ENCODE measurements at places on chromosomes 7 and 10.

- DNase-seq = no peak
Observed at GRCh38 chr7:66258409-66258808, 53.3 kb downstream of the TPST1 start.

GRCh38 chr10:70323697-70324338, 40.0 kb upstream of the NPFFR1 start:
- no peak for DNase-seq

GRCh38 chr10:7551950-7552716, 114.6 kb downstream of the ITIH5 start:
- no peak for DNase-seq

DNA sequence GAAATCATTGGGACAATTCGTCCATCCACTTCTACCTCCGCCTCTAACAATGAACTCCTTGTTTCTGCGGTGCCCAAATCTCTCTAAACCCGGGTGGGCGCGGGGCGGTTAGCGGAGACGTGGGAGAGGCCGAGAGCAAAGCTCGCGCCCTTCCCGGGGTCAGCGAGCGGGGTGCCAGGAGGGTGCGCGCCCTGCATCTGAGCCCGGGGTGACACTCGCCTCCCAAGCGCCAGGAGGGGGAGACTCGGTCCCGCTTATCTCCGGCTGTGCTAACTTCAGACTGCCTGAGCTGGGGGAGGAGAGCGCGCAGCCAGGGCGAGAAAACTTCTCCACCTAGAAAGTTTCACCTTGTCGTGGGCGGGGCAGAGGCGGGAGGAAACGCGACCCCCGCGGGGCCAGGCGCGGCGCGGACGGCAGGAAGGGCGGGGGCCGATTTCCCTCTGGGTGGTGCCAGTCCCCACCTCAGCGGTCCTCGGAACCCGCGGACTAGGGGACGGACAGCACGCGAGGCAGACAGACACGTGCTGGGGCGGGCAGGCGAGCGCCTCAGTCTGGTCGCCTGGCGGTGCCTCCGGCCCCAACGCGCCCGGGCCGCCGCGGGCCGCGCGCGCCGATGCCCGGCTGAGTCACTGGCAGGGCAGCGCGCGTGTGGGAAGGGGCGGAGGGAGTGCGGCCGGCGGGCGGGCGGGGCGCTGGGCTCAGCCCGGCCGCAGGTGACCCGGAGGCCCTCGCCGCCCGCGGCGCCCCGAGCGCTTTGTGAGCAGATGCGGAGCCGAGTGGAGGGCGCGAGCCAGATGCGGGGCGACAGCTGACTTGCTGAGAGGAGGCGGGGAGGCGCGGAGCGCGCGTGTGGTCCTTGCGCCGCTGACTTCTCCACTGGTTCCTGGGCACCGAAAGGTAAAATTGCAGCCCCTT, at the start of gene MET:
TSS of gene MET (plus strand) at position 516 of the 915 bp plus-strand sequence. CDS start 26,889 bp downstream, outside the sequence.
- no peak for DNase-seq

GRCh38 chr10:129955601-129956285, 8.3 kb downstream of the EBF3 start:
- DNase-seq = no peak

DNA sequence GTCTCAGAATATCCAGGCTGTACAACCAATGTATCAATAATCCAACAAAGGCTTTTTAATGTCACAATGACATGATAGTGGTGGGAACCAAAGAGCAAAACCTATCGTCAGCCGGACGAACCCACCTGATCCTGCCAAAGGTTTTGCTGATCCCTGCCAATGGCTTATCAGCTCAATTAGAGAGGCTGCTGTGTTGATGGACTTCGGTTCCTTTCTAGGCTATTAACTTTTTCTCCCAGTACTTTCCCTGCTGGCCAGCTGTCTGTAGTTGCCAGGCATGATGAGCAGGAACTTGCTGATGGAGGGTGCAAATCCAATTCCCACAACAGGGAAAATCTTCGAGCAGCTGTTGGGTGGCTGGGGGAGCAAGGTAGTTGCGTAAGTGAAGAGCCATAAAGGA, 2.4 kb downstream of the LMOD2 start:
- DNase-seq = no peak

GRCh38 chr7:45138433-45139267, 18.9 kb upstream of the RAMP3 start:
- no peak for DNase-seq

DNA sequence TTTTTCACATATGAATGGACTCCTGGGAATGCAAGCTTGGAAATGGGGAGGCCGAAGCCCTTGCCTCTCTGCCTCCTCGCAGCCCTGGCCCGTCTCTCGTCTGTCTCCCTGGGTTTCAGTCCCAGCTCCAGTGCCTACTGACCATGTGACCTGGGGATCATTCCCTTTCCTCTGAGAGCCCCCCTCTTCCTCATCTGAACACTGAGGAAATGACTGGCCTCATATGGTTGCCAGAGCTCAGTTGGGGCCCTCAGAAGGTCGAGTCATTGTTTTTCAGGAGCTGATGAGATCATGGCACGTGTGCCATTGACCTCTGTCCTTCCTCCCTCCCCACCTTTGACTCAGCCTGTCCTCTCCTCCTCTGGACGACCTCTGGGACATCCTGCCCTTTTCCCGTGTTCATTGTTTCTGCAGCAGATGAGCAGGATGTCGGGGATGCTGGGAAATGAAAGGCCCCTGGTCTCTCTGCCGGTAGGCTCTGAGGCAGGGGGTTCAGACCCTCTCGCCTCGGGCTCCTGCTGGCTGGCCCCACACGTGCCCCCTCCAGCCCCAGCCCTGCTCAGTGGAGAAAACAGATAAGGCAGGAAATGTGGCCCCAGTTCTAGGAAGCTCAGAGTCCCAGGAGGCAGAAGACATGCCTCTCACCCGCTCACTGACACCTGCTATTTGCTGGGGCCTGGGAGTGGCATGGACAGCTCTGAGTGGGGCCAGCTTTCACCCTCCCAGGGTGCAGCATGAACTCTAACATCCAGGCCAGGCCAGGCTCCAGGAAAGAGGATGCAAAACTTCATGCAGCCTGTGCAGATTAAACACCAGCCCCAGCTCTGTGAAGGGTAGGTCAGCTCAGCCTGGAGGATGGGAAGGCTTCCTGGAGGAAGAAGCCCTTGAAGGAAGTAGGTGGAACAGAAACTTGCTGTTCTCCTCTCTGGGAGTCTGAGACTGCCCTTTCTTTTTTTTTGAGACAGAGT, 8.3 kb upstream of the PPP1R35 start:
- DNase-seq = no peak

DNA sequence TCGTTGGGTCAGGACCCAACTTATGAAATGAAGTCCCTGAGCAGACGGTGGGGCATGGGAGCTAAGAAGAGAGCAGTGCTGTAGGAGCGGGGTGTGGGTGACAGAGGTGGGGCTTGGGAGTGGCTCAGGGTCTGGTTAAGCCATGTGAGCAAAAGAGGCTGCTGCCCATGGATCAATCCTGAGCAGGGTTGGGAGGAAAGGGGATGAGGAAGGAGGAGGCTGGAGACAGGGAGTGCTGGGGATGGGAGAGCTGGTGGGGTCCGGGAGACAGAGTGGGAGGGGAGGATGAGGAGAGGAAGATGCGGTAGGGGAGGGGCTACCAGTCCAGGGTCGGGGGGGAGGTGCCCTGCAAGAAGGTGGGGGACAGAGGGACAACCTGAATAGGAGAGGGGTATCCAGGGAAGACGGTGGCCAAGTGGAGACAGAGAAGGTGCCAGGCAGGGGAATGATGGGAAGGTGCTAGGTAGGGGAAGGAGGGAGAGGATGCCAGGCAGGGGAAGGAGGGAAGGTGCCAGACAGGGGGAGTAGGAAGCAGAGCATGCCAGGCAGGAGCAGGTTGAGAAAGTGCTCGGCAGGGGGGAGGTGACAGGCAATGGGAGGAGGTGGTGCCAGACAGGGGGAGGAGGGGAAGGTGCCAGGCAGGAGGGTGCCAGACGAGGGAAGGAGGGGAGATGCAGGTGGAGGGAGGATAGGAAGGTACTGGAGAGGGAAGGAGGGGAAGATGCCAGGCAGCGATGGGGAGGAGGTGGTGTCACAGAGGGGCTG, 27.5 kb upstream of the SMARCD3 start:
- no peak for DNase-seq

DNA sequence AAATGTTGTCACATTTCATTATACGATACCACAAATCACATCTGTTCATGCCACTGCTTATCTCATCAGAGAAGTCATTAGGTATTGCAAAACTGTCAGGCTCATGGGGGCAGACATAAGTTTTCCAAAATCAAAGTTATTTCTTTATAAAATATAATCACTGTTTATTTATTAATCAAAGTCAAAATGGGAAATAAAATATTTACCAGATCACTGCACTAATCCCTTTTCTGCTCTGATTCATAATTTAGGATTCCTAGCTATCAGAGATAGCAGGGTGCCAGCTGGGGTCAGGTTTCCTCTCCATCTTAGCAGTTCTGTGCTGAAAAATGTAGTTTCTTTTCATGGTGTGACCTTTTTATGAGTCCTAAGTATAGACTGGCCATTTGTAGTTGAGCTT, 117.7 kb upstream of the LANCL2 start:
- no peak for DNase-seq

DNA sequence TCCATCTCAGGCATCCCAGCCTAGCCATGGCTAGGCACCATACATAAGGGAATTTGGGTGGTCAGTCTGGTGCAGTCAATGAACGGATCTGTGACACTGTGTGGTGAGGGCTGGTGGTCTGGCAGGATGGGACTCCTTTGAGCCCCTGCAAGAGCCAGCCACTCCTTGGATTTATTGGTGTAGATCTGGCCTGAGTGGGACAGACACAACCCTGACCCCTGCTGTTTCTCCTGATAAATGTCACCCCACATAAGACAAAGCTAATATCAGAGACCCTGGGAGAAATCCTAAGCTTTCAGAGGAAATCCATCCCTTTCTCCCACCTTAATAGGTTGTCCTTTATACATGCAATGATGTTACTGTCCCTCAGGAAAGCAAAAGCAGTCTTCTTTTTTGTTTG, 2.3 kb downstream of the FBXO24 start:
- DNase-seq = no peak

- no peak for DNase-seq
Observed at GRCh38 chr10:117936566-117936965, 110.2 kb downstream of the RAB11FIP2 start.

DNA sequence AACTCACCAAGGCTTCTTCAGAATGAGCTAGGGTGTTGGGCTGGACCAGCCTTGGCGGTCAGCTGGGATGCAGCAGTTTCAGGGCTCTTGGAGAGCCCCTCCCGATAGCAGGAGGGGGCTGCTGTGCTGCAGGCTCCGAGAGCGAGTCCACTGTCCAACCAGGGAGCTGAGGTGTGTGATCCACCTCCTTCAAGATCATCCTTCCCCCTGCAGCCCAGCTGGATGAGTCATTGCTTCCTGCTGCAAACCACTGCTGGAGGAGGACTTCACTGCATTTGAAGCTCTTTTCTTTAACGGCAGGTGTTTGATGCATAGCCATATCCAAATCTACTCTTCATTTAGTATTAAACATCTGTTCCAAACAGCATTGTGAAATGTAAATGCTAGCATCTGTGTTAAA, 54.2 kb upstream of the EBF3 start:
- DNase-seq = no peak

- DNase-seq = no peak
Observed at GRCh38 chr10:44689368-44689767, 221.8 kb upstream of the TMEM72 start.

- no peak for DNase-seq
Observed at GRCh38 chr10:1475098-1475591, 262.2 kb downstream of the ADARB2 start.

DNA sequence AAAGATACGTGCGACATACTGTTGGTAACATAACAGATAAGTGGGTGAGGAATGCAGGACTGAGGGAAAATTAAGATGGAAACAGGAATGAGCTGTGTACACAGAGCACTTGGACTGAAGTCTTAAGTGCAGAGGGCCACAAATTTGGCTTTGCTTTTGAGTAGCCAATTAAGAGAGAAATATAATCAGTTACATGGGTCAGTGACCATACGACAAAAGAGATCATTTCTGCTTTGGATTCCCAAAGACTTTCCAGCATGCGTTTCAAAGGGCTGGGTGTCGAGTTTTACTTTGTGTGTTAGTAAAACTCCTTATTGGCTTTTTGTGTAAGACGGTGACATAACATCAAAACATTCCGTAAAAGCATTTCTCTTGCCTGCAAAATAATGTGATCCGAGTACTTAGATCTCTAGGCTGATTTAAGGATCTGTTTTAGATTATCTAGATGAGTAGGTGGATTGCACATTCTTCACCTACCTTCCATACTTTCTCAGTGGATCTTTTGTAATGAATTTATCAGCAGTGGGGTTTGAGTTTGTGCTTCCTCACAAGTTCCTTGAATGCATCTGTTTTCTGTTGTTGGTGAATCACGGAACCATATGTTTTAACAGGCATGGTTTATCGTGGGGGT, 7.5 kb downstream of the RABGEF1 start:
- DNase-seq = no peak

GRCh38 chr7:47543714-47544113, 38.2 kb downstream of the TNS3 start:
- DNase-seq = no peak

GRCh38 chr10:77960829-77961329, 34.3 kb upstream of the DLG5 start:
- DNase-seq = no peak

DNA sequence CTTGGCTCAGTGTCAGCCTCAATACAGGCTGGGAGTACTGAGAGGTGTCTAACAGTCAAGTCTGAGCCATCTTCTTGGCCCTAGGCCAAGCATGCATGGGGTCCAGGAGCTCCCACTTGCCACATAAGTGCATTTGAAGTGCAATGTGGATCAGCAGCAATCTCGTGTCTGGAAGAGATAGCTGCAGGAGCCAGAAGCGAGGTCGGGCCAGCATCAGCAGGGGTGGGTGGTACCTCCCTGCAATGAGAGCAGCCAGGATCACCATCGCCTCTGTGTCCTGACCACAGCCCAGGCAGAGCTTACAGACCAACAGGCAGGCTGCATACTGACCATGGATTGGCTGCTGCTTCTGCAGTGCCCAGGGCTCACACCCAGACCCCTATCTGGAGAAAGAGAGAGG, 83.0 kb upstream of the CXCL12 start:
- DNase-seq = no peak

- DNase-seq = no peak
Observed at GRCh38 chr7:106552645-106553445, 108.1 kb downstream of the CCDC71L start.

DNA sequence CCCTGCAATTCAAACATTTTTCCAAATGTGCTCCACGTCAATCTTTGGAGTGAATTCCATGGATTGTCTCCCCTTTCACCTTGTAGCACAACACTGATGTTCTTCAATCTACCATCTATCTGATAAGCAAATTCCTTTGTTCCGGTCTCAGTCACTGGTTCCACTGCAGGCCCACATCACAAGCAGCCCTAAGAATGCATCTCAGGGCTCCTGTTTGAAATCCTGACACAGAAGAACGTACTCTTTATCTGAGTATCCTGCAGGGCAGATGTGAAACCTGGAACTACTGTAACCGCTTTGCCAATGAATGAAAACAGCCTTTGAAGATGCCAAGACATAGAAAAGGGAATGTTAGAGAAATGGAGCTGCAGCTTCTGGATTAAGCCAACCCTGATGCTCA, 62.9 kb upstream of the FAM133B start:
- DNase-seq = no peak

- no peak for DNase-seq
Observed at GRCh38 chr10:29648983-29649268, 14.2 kb upstream of the SVIL start.
